ENCODE measurements at places on chromosomes 4 and X. TPM values are rescaled to one million over a fixed set of nuclear protein-coding genes. Genes with fewer than 3 reads are reported as not detected.

DNA sequence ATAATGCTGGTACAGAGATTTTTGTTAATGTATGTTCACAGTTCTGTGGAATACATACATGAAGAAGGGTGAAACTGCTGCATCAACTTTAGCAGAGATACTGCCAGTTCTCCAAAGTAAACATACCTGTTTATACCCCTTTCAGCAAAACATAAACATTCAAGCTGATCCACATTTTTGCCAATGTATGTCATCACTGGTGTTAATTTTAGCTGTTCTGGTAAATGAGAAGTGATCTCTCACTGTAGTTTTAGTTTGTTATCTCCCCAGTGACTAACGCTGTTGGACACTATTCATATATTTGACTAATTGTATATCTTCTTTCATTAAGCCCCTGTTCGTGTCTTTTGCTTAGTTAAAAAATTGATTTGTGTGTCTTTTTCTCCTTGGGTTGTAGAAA, 82.0 kb downstream of the HAUS3 start:
- H3K4me1 ChIP-seq = no peaks in the 10 kb centered on the region
- DNase-seq = no peak
- H3K27me3 ChIP-seq = no peaks in the 10 kb centered on the region
- H3K4me3 ChIP-seq = no peak overlapping the region
- H3K27ac ChIP-seq = no peak overlapping the region

DNA sequence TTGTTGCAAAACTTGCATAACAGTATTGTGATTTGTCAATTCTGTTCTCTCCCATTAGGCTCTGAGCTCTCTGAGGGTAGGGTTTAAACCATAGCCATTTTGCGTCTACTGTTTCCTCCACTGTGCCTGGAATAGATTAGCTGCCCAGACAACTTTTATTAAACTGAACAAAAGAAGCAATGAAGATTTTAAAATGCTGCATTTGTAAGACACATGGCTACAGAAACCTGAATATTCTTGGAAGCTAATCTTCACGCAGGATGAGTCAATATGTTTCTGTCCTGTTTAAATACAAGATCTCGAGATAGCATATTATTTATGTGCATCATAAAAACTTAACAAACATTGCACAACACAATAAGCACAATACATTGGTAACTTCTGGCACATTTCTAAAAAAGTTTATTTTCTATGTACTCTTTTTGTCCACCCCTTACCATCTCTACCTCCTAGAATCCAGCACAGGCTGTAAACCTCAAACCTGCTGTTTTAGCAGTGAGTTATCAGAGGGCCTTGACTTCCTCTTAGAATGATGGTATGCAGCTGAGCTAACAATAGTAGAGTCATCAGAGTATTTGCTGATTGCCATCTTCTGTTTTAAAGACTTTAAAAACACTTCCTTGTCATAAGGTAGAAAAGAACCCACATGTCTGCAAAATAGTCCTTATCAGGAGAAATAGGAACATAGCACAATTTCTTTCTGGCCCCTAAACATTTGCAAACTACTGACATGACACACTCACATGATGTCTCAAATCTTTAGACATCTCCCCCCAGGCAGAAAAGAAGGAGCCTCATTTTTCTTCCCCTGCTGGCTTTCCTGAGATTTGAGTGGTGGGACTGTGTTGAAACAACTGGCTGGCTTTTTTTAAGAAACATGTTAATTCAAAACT, 10.6 kb upstream of the CCNG2 start:
- DNase-seq = no peak
- no peaks in the 10 kb centered on the region for H3K27me3 ChIP-seq
- no peaks in the 10 kb centered on the region for H3K36me3 ChIP-seq
- H3K4me3 ChIP-seq = no peak overlapping the region
- H3K4me1 ChIP-seq = peaks cover 2% of the 10 kb centered on the region
- H3K27ac ChIP-seq = peak overlapping the region; percentile 15

DNA sequence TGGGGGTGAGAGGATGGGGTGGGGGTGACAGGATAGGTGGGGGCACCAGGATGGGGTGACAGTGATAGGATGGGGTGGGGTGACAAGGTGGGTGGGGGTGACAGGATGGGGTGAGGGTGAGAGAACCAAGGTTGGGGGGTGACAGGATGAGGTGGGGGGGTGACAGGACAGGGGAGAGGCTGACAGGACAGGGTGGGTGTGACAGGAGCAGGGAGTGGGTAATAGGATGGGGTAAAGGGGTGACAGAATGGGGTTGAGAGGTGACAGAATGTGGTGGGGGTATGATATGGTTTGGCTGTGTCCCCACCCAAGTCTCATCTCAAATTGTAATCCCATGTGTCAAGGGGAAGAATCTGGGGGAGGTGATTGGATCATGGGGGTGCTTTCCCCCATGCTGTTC, 26.0 kb downstream of the RNF212 start:
- no peak overlapping the region for H3K4me3 ChIP-seq
- H3K4me1 ChIP-seq = peaks cover 3% of the 10 kb centered on the region
- peaks cover 3% of the 10 kb centered on the region for H3K27me3 ChIP-seq

The AFP gene
- polyA plus RNA-seq = 0.13 TPM

All from muscle of leg (tissue), 16 donors.